ENCODE measurements at places on chromosomes 5 and 9. TPM values are rescaled to one million over a fixed set of nuclear protein-coding genes. Genes with fewer than 3 reads are reported as not detected.
A peak's percentile ranks its signal among the peaks of the same experiment; 100 is the strongest.

DNA sequence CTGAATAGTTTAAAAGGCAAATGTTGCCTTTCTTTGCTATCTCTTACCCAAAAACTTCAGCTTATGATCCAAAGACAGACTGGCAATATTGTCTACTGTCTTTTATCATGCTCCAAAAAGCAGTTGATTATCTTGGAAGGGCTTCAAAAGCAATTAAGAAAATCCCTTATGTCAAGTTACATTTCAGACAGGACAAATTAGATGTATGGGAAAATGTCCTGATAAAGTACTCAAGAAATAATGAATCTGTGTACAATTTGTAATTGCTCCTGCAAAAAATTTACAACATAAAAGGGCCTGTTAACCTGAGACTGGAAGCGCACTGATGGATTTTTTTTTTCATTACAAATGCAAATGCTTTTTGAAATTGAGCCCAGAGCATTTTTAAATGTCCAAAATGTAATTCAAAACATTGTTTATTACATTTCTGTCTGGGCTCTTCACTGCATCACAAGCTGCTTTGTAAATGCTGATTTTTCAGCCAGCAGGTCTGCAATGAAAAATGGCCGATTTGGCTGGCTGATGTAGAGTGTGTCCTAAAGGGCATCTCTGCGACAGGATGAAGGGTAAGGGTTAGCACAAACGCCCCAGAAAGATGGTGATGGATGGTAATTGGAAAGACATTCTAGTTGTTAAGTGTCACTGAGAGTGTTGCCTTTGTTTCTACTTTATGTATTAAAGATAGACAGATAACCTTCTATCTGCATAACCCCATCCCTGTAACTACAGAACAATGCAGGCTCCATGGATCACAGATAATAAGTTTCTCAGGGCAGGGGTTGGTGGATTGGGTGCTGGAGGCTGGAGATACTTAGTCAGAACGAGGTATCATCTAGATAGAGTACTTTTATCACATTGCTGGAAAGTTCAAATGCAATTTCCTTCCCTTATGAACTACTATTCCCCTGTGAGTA, 27.0 kb downstream of the MAT2B start:
- DNase-seq: no peak
- no peaks in the 10 kb centered on the region for H3K4me1 ChIP-seq
- H3K27ac ChIP-seq: no peak overlapping the region
- H3K27me3 ChIP-seq: no peaks in the 10 kb centered on the region
- H3K36me3 ChIP-seq: no peaks in the 10 kb centered on the region
- no peak overlapping the region for H3K4me3 ChIP-seq

The SGCD gene
- total RNA-seq: not detected

DNA sequence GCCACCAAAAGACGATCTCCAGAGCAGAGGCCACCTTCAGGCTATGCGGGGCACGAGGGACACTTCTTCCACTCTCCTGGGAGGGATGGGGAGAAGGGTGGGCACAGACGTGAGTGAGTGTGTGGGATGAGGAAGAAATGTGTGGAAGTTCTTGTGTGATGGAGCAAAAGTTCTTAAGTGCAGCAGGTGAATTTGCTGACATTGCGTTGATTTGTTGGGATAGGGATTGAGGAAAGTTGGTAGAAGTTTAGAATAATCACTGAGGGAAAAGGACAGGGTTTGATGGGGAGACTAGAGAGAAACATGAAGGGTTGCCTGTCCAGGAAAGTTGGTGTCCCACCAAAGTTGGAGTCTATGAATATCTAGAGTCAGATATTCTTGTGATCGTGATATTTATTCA, 2.2 kb downstream of the AOPEP start:
- H3K4me3 ChIP-seq: no peak overlapping the region
- H3K36me3 ChIP-seq: no peaks in the 10 kb centered on the region
- H3K4me1 ChIP-seq: peaks cover 7% of the 10 kb centered on the region
- DNase-seq: no peak
- no peaks in the 10 kb centered on the region for H3K27me3 ChIP-seq

GRCh38 chr9:121357011-121357410, 13.0 kb downstream of the STOM start:
- no peak overlapping the region for H3K4me3 ChIP-seq
- no peak overlapping the region for H3K27ac ChIP-seq
- no peaks in the 10 kb centered on the region for H3K27me3 ChIP-seq
- peaks cover 9% of the 10 kb centered on the region for H3K36me3 ChIP-seq
- peaks cover 84% of the 10 kb centered on the region for H3K4me1 ChIP-seq

DNA sequence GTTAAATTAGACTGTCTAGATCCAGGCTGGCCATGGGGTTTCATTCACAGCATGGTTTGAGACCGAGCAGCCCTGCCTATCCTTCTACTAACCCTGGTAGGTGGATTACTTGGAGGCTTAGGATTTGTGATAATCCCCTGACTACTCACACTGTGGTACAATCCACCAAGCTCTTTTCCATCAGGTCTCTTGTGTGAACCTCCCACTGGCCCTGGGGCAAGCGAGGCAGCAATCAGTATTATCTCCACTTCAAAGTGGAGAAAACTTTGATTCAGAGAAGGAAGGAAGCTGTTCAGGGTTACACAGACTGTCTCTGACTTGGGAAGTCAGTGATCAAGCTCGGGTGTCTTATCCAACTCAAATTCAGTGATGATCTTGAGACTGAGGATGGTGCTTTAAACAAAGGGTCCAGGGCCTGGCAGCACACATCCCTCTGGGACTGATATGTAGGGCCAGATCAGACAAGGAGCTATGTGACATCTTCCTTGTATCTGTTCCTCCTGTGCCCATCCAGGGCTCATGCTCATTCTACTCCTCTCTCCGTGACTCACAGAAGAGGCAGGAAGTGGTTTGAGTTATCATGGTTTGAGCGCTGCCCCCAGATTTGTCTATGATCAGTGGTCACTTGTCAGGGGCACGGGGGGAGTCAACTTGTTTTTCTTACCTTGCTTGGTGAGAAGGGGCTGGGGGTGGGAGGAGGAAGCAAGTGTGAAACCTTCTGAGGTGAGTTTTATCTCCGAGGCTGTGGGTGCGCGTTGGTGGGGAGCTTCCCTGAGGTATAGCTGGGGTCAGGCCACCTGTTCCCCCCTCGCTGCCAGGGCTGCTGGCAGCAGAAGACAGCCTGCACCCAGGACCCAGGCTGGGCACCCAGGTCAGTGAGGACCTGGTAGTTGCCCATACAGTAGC, 48.6 kb downstream of the RGS3 start:
- H3K36me3 ChIP-seq: no peaks in the 10 kb centered on the region
- peak overlapping the region; percentile 64 for H3K27ac ChIP-seq
- peak; percentile 27 for DNase-seq

DNA sequence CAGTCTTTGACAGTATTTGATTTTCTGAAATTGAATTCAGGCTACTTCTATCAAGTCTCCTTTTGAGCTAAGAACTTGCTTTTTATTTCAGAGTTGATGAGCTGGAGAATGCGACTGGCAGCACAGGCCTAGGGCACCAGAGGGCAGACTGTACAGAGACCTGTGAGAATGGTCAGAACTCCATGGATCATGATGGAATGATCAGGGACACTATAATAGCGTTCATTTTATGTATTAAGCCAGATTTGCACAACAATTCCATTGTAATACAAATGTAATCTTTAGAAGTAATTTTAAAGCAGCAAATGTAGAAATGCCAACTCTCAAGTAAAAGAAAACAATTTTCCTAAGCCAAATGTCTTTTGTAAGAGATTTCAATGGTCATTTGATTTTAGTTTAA, 902.4 kb downstream of the NR2F1-AS1 start:
- no peak overlapping the region for H3K4me3 ChIP-seq
- H3K36me3 ChIP-seq: no peaks in the 10 kb centered on the region
- H3K4me1 ChIP-seq: no peaks in the 10 kb centered on the region
- no peak overlapping the region for H3K27ac ChIP-seq
- no peak for DNase-seq
- no peaks in the 10 kb centered on the region for H3K27me3 ChIP-seq

DNA sequence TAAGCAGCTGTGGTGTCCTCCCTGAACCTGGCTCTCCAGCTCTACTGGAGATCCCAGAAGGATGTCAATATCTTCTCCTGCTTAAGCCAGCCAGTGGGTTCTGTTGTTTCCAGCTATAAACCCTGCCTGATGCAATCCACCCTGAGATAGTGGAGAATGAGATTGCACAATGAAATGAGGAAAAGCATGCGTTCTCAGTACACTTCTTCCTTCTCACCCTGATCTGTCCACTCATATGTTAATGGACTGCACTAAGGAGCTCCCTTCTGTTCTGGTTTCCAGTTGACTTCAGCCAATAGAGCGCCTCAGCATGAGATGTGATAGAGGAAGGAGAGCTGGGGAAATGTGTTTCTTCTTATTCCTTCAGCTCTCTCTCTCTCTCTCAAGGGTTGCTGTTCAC, 40.0 kb upstream of the CDH6 start:
- H3K36me3 ChIP-seq: no peaks in the 10 kb centered on the region
- no peak for DNase-seq
- no peaks in the 10 kb centered on the region for H3K27me3 ChIP-seq

DNA sequence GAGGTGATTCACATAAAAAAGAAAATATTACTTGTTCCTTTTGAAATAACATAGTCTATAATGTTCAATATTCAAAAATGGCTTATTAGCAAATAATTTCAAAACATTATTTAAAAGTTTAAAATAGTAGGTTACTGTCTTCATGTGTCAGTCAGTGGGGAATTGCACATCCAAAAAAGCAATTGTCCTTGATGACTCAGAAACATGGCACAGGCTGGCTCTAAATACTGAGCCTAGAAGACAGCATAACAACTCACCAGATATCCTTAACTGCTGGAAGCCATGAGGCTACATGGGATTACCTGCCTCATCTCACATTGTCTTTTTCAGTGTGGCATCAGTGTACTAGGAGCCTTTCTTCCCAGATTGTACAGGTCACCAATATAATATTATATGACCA, 439.5 kb upstream of the RGMB start:
- H3K27ac ChIP-seq: no peak overlapping the region
- H3K36me3 ChIP-seq: no peaks in the 10 kb centered on the region
- no peaks in the 10 kb centered on the region for H3K27me3 ChIP-seq
- no peaks in the 10 kb centered on the region for H3K4me1 ChIP-seq
- no peak overlapping the region for H3K4me3 ChIP-seq
- DNase-seq: no peak

DNA sequence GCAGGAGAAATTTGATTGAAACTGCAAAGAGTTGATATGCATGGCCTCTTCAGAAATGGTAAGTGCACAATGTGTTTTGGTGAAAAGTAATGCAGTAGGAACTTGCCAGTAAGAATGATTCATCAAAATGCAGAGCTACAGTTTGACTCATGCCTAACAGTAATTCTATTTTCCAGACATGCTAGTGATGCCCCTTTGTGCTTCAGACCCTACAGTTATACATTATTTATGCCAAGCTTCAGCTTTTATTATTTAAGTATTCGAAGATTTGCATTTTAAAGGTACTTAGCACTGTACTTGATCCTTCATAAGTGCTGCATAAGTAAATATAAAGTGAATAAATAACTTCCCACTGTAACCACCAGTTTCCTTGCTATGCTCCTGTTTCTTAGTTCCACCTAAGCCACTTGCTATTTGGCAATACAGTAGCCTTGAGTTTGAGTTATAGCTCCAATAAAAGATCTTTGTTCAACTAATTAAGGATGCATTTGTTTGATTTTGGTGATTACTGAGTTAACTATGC, 3.6 kb upstream of the SPATA31E1 start:
- no peak for DNase-seq
- H3K4me3 ChIP-seq: no peak overlapping the region
- H3K4me1 ChIP-seq: no peaks in the 10 kb centered on the region
- no peak overlapping the region for H3K27ac ChIP-seq
